Neural crest cell (in vitro differentiated cells): ENCODE measurements at places on chromosomes 6 and 20. TPM values are rescaled to one million over a fixed set of nuclear protein-coding genes. Genes with fewer than 3 reads are reported as not detected.

GRCh38 chr6:44657206-44657819 is 269.8 kb downstream of the CDC5L start:
- H3K36me3 ChIP-seq, result no peaks in the 10 kb centered on the region
- no peak for DNase-seq
- peaks cover 18% of the 10 kb centered on the region for H3K4me1 ChIP-seq
- no peak overlapping the region for H3K4me3 ChIP-seq

The RAET1E gene
- total RNA-seq, result not detected in 2 replicates

The IL22RA2 gene
- not detected in 2 replicates for total RNA-seq

The KIF25 gene
- 0.72 and 1.0 TPM in 2 replicates for total RNA-seq

DNA sequence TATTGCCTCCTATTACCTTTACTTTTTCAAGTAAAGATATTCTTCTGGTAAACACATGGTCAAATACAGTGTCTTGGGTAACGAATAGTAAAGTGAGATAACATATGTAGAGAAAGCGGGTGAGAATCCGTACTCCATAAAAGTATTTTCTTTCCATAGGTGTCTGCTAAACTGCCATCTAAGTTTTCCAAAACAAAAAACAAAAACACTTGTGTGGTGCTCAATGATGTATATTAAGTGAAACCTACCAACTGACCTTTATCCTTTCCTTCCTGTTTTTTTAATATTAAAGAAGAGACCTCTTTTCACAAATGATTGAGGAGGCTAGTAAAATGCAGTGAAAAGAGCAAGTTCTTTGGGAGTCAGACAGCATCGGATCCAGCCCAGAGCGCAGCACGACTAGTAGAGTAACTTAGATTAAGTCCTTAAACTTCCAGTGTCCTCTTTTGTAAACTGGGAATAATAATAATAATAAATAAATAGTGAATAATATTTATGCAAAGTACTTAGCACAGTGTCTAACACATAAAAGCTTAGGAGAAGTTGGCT is 437 bp upstream of the CDKAL1 start:
- H3K4me1 ChIP-seq, result peaks cover 31% of the 10 kb centered on the region
- H3K27ac ChIP-seq, result no peak overlapping the region
- peaks cover 5% of the 10 kb centered on the region for H3K36me3 ChIP-seq
- H3K4me3 ChIP-seq, result peak overlapping the region; percentile 100
- no peak for DNase-seq
- peaks cover 2% of the 10 kb centered on the region for H3K27me3 ChIP-seq

The RAET1G gene
- not detected in 2 replicates for total RNA-seq

DNA sequence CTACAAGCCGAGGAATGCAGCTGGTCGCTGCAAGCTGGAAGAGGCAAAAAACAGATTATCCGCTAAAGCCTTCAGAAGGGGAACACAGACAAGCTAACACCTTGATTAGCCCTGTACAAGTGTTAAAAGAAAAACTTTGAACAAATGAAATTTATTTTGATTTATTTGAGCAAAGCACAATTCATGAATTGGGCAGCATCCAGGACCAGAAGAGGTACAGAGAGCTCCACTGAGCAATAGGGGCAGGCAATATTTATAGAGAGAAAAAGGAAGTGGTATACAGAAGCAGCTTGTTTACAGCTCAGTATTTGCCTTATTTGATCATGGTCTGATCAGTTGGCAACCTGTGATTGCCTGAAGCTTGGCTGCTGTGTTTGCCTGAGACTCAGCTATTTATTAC is 17.6 kb downstream of the HLA-DOB start:
- no peak overlapping the region for H3K27ac ChIP-seq
- H3K27me3 ChIP-seq, result peaks cover 89% of the 10 kb centered on the region
- H3K4me1 ChIP-seq, result peaks cover 9% of the 10 kb centered on the region
- DNase-seq, result no peak
- H3K36me3 ChIP-seq, result peaks cover 2% of the 10 kb centered on the region

DNA sequence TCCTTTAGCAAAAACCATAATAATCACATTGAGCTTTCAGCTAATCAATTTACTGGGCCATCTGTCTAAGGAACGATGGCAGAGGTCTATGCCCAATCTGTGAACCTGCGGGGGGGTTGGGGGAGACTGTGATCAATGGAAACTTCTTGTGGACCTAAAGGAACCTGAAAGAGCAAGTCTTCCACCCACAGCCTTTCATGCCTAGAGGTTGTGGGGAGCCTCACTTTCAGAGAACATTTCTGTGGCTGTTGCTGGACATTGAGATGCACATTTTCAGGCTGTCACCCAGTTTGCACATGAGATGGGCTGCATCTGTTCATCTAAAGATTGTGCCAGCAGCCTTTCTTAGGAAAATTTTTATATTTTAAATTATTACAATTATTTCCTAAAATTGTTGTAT is 310.0 kb upstream of the SPTLC3 start:
- no peaks in the 10 kb centered on the region for H3K27me3 ChIP-seq
- no peak overlapping the region for H3K27ac ChIP-seq
- DNase-seq, result no peak

The TRIM40 gene
- total RNA-seq, result not detected in 2 replicates
